NCI-H1417 treated with DMSO at 0.1 percent for 48 hours (cell line): ENCODE measurements at places on chromosomes 5 and 9.

DNA sequence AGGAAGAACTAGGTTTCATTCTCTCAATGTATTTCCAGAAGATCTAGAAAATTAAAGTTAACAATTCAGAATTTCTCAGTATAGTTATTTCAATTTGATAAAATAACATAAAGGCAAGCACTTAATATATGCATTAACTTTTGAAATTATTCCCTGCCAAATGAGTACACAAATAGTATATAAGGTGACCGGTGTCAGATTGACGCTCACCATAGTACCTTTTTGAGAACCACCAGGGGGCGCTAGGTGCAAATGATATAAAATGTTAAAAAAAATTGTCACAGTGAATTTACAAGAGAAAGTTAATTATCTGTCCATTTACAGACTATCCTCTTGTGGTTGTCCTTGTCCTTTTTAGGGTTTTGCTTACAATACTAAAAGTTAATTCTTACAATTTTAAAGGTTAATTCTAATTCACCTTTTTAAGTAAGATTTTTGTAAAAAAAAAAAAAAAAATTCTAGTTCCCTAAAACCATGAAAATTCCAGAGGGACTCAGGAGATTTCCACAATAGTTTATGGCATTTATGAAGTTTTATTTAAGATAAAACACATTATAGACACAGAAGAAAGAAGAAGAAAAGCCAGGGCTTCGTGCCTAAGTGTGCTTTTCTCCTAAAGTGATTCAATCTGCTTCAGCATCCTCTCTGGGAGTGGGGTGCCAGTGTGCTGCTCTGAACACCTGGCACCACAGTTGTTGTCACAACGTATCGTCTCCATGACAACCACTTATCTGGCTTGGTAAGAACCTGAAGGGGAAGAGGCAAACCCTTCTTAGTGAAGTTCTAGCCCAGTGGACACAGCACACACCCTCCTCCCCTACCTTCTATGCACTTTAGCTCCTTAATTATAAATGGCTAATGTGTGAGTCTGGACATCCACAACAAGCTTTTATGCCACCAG is 1.7 kb downstream of the ADAMTS16 start:
- peak; percentile 46 for DNase-seq

DNA sequence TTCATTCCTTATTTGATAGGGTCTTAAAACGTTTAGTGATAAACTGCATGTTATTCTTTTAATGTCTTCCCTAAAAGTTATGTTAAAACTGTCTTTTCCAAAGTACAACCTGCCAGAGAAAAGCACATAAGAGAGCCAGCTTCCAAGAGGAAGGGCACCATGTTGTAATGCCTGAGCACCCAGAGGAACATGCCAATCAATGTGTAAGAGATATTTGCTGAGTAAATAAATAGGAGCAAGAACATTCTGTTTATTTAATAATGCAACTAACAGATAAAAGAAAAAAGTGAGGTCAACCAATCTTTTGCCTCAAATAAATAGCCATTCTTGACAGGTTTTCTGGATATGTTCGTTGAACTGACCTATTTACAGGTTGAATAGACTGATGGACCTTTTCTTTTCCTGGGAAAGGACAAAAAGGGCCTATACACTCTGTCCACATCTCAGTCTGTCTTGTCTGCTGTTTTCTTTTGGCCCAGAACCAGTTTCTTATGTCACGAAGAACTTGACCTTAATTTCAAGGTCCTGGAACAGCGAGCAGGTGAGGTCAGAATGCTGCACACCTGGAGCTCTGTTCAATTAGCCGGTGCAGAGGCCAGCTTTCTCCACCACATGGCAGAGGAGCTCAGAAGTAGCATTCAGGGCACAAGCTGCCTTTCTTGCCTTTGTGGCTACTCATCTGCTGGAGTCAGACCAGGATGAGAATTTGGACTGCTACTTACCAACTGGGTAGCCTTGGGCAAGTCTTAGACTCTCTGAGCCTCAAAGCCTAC is 77.7 kb downstream of the PLCXD3 start:
- DNase-seq, result no peak

- no peak for DNase-seq
Observed at GRCh38 chr9:34328500-34328986, 525 bp downstream of the KIF24 start.

DNA sequence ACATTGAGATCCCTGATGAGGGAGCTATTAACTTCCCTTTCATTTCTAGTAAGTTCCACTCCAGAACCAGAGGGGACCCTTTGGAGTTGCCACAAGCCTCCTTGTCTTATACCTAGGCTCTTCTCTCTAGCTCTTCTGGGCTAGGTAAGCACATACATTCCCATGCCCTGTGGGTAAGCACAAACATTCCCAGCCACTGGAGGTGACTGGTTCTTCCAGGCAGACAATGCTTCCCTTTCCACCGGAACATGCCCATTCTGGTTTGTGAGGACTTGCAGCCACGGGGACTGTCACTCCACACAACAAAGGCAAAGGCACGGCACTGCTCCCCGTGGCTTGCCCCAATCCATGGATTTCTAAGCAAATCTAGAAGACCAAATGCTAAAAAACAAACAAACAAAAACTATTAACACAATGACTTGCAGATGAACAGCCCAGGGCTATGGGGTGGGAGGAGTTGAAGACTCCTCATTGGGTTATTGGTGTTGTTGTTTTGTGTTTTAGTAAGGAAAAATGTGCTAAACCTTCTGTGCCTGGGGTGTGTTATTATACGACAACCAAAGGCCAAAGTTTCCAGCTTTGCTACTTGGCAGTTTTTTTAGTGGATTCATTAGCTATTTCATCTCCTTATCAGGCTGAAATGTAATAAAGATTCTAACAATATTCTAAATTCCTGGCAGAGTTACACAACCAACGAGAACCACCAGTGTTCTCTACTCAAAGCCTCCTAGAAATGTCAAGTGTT is 276.2 kb downstream of the SYK start:
- no peak for DNase-seq

- DNase-seq, result no peak
Observed at GRCh38 chr5:73999297-73999696, 373.3 kb downstream of the ARHGEF28 start.

GRCh38 chr5:58235299-58235698 is 224.6 kb downstream of the PLK2 start:
- DNase-seq, result no peak

GRCh38 chr5:104345222-104346016 is 782.8 kb upstream of the NUDT12 start:
- no peak for DNase-seq

GRCh38 chr5:173319646-173320045 is 8.6 kb downstream of the STC2 start:
- DNase-seq, result no peak

DNA sequence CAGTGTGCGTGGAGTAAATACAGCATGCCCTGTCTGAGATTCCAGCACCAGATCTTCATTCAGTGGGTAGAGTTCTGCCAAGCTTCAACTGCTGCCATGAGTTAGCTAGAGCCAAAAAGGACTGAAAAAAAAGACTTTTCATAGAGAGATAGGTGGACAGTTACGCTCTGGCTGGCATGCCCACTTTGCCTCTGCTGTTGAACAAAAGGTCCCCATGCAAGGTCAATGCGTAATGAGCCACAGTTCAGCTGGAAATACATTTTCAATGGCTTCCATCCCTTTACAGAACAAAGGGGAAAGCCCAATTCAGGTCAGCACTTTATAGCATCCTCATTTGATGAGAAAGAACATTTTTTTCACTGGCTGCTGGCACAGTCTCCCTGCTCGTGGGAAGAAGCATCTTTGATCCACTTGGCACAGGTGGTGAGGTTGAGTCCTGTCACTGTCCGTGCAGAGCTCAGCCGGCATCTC is 86.9 kb upstream of the ERCC6L2 start:
- DNase-seq, result no peak

- no peak for DNase-seq
Observed at GRCh38 chr9:109689701-109690100, 90.3 kb upstream of the PALM2AKAP2 start.

DNA sequence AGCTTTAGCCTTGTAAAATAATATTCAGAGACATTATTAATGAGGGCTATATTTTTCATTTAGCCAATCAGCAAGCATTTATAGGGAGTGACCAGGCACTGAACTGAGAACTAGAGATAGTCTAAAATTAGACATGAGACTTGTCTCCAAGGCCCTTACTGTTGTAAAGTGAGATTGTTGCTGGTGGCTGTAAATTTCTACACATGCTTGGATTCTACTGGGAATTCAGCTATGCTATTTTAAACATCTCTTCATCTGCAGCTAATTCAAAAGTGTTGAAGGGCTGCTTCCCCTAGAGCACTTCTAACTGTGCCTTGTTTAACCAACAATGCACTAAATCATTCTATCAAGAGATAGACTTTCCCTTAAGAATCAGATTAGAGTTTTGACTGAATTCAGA is 67.4 kb downstream of the CHSY3 start:
- DNase-seq, result no peak

- DNase-seq, result no peak
Observed at GRCh38 chr5:40873286-40873880, 32.2 kb downstream of the CARD6 start.

GRCh38 chr9:108339251-108339650 is 516.5 kb downstream of the ACTL7B start:
- no peak for DNase-seq

GRCh38 chr5:82656341-82656761 is 378.2 kb upstream of the RPS23 start:
- DNase-seq, result no peak

GRCh38 chr5:33892620-33893137 is 889 bp upstream of the ADAMTS12 start:
- no peak for DNase-seq

- DNase-seq, result no peak
Observed at GRCh38 chr9:70479880-70480291, 65.4 kb upstream of the KLF9 start.

DNA sequence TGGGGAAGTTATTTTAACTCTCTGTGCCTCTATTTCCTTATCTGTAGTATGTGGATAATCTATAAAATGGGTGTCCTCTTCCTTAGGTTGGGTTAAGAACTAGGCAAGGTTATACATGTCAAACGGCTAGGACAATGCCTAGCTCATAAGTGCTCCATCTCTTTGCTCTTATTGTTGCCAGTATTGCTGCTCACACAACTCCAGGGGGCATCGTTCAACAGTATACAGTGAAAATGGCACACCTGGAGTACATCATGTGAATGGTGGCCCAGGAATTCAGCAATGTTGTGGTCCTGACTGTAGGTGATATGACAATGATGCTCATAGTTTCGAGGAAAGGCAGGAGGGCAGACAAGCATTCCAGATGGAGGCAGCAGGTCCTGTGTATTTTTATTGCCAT is 30.1 kb downstream of the SLIT3 start:
- no peak for DNase-seq

DNA sequence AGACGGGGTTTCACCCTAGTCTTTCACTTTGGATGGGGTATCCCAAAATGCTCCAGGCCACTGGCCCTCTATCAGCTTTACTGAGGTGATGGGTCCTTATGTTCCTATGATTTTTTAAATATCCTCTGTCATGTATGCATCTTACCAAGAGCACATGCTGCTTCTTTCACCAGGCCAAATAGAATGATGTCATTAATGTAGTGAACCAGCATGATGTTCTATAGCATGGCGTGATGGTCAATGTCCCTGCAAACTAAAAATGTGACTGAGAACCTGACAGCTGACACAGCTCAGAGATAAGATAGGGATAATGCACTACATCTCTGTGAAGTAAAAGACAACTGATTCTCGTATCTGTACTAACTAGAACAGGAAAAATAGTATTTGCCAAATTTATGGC is 103.6 kb downstream of the SLC1A3 start:
- DNase-seq, result no peak

DNA sequence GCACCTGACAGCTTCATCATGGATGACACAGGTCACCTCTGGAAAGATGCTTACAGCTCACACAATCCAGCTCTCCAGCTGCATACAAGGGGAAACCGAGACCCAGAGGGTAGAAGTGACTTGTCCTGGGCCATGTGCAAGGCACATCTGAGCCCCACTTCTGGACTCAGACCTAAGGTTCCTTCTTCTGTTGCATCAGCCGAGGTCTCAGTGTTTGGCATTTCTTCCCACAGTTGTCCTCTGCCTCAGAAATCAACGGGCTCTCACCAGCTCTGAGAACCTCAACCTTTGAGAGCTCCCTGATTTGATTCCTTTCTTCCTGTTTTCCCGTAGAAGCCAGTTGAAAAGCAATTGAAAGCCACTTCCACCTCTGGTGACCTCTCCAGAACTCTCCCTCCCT is 38.7 kb upstream of the COL15A1 start:
- DNase-seq, result no peak

GRCh38 chr5:123807177-123807945 is 295.4 kb downstream of the CSNK1G3 start:
- DNase-seq, result peak; percentile 45

DNA sequence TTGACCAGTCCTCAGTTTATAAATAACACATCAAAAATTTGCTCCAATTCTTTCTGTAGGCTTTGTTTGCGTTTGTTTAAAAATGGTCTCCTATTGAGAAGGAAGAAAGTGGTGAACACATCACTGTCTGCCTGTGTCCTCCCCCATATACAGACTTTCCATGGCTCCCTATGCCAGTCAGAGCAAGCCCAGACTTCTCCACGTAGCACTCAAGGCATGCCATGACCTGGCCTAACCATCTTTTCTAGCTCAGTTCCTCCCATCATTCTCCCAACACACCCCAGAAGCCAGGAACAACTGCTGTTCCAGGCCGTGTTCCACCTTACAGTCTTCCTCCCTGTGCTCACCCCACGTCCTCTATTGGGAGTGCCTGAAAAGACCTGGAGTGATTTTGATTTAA is 129.6 kb upstream of the ZNF618 start:
- DNase-seq, result no peak

DNA sequence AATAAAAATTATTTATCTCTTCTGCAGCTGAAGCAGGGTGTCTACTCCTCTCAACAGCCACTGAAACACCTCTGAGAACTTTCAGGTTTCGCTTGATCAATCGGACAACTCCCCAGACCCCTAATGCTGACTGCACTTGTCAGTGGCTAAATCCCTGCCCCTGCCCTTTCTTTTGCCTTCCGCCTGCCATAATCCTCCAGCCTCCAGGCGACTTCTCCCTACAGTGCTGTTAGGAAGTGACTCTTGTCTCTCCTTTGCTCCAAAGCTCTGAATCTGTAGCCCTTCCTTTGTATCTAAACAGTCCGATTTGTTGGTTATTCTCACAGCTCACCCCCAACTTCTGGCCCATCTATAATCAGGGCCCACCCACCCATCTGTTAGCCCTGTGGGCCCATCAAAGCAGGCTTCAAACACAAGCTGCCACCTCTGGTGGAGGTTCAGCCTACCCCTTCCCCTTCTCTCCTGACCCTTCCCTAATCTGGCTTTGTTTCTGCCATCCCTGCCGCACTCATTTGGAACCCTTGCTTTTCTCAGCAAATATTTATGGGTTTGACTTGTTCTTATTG is 53.7 kb upstream of the IFNK start:
- no peak for DNase-seq

- no peak for DNase-seq
Observed at GRCh38 chr5:100131161-100131560, 404.0 kb upstream of the FAM174A start.

GRCh38 chr9:134396825-134397224 is 70.6 kb downstream of the RXRA start:
- no peak for DNase-seq

GRCh38 chr9:92723299-92723625 is 41.4 kb downstream of the BICD2 start:
- DNase-seq, result no peak
